ENCODE measurements at places on chromosomes 1 and 21.

DNA sequence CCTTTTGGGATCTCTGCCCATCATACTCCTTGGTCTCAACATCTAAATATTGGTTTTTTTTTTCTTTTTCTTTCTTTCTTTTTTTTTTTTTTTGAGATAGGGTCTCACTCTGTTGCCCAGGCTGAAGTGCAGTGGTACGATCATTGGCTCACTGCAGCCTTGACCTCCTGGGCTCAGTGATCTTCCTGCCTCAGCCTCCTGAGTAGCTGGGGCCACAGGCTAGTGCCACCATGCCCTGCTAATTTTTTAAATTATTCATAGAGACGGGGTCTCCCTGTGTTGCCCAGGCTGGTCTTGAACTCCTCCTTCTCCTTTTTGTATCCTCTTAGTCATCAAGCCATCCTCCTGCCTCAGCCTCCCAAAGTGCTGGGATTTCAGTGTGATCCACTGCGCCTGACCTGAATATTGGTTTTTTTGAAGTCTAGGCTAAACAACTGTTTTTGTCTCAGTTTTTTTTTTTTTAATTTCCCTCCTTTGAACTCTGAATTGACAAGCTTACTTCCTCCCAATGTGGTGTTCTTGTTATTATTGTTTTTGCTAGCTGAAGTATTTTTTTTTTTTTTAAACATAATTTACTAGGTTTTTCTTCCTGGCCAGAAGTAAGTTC lies 30.9 kb downstream of the MAPKAPK2 start:
- DNase-seq = no peak

GRCh38 chr1:226444901-226445300 lies 37.0 kb upstream of the PARP1 start:
- DNase-seq = no peak

- DNase-seq = no peak
Observed at GRCh38 chr1:68016381-68016780, 34.0 kb downstream of the DIRAS3 start.

DNA sequence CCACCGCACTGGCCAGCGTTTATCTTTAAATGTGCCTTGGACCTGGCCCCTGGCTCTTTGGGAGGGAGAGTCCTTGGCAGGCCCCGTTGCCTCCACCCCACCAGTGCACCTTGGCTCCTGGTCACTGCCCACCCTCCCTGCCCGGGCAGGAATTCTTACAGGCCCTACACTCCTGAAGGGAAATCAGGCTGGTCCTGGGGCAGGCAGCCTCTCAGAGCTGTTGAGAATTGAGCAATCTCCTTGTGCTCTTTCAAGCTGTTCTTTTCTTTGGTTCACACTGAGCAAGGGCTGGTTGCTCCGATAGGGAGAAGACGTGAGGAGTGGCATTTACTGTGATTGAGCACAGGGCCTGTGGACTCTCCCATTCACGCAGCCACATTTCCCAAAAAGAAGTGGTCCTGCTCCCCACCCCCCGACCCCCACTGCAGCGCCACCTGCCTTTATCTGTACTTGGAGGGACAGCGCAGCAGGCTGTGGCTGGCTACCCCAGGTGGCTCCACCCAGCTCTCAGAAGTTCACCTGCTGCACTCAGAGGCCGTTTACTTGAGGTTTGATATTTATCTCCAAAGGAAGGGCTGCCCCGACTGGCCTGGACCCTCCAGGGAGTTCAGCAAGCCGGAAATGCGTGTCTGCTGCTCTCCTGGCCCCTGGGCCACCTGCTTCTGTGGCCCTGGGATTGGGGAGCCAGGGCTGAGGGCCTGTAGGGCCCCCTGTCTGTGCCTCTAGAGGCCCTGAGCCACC lies 47.8 kb downstream of the SKI start:
- DNase-seq = peak; percentile 48

DNA sequence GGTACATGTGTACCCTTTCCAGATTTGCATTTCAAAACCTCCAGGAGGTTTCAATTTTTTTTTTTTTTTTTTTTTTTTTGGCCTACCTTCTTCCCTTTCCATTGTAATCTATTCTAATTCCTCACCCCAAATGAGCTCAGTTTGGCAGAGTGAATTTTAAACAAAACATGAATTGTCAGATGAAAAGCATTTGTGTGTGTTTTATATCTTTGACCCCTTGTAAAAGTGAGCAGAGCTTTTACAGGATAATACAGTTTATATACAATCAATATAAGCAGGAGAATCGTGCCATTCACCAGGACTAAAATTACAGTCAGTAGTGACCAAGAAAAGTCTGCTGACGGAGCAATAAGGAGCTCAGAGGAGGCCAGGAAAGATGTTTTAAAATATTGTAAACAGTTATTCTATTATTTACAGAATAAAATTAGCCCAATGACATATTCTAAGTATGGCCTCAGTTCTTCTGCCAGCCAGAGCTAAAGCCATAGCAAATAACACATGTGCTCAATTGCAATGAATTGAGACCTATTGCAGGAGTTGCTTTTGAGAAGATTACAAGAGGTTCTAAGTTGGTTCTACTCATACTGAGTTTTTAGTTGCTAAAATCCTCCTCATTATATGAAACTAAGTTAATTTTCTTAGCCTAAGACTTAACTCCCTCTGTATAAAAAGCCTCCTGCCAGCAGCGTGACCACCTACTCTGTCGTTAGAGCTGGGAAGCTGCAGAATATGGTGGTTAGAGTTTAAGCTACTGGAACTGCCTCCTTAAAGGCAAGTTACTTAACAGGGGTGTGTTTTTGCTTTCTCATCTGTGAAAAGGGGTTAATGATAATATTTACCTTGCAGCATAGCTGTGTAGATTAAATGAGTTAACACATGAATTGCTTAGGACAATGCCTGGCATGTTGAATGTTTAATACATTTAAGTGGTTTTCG lies 50.8 kb upstream of the ZNF326 start:
- DNase-seq = no peak

GRCh38 chr1:222582099-222582774 lies 7.5 kb downstream of the TAF1A start:
- DNase-seq = no peak
